ENCODE measurements at places on chromosomes 1 and 21. TPM values are rescaled to one million over a fixed set of nuclear protein-coding genes. Genes with fewer than 3 reads are reported as not detected.

Gene TBX15
- not detected for total RNA-seq

Gene ZDHHC18
- total RNA-seq, result 31.4 TPM

Gene KMO
- total RNA-seq, result 0.70 TPM

Gene GUCA2A
- total RNA-seq, result 2,806 TPM

Gene LPAR3
- total RNA-seq, result 9.1 TPM

Gene PCSK9
- 3.5 TPM for total RNA-seq

Gene RNF186
- 12.7 TPM for total RNA-seq

Gene UTS2
- not detected for total RNA-seq

DNA sequence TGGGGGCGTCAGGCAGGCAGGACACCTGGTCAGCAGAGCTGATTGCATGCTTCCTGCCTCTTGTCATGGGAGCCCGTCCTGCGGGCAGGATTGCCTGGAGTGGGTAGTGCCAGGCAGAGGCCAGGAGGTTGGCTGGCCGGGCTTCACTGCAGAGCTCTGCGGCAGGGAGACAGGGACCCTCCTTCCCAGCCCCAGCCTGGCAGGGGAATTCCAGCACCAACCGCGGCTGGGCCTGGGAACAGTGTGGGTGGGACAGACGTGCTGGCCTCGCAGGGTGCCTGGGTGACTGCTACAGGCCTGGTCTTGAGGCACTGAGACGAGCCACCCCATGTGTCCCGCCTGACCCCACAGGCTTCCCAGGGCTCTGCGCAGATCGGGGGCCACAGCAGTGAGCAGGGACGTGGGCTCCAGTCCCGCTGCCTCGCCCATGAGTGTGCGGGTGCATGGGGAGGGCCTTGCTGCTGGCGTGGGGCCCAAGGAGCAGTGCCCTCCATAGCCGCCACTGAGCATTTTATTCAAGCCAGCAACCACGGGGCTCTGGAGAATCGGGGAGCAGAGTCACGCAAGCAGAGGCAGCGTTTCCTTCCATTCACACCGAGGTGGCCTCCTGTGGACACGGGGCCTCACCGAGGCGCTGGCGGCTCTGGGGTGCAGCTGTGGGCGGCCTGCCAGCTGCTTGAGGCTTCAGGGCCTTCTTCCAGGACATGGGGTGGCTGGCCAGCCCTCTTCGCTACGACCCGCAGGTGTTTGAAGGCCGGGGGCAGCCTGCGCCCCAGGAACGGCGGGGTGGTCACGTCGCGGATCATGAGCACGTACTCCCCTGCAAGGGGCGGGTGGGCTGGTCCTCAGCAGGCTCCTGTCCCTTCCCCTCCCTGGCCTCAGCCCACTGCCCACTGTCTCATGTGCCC is 70.3 kb downstream of the MORN1 start:
- DNase-seq, result no peak

GRCh38 chr1:1438531-1439381 is 3.3 kb downstream of the VWA1 start:
- DNase-seq, result no peak

DNA sequence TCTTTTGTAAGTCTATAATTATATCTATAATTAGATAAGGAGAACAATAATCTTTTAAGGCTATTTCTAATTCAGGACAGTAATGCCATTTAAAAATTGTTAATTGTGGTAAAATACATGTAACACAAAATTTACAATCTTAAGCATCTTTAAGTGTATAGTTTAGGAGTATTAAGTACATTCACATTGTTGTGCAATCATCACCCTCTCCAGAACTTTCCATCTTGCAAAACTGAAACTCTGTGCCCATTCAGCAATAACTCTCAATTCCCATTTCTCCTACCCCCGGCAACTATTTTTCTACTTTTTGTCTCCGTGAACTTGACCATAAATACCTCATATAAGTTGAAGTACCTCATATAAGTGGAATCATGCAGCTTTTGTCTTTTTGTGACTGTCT is 93.9 kb upstream of the KCNA3 start:
- no peak for DNase-seq

DNA sequence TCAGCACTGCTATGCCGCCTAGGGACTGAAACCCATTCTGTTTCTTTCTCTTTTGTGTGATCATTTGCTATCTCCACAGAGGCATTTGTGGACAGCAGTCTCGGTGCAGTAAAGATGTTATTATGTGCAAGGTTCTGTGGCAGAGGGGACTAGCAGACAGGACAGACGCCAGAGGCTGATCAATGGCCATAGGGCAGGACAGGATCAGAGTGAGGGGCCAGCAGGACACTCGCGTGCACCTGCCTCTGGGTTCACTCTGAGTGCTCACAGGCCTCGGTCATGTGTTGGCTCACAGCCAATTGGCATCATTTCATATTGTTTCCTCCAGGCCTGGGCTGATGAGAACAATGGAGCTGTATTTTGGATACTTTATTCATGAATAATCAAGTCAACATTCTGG is 212.6 kb downstream of the TGFB2 start:
- no peak for DNase-seq

DNA sequence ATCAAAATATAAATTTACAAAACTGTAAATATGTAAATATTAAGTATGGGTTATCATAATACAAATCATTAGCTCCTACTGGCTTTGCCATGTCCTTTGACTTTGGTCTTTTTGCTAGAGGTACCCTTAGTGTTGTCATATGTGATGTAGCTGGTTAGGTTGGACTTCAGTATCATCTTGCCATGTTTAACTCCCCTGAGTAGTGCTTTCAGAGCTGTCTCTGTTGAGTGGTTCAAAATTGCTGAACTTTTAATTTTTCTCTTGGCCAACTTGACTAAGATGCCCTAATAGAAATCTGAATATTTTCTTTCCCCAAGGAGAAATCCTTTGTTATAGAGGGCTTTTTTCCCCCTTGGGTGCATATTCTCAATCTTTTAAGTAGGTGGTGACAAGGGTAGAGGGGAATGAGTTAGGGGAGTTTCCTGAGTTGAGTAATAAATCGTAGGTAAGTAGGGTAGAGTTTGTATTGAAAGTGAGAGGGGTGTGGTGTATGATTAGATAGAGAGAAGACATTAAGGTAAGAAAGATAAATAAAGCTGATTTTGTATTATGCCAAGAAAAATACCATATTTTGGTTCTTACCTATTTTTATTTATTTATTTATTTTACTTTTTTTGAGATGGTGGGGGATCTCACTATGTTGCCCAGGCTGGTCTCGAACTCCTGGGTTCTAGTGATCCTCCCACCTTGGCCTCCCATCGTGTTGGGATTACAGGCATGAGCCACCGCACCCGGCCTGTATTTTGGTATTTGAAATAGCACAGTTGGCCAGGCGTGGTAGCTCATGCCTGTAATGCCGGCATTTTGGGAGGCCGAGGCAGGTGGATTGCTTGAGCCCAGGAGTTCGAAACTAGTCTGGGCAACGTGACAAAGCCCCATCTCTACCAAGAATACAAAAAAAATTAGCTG is 21.8 kb downstream of the RPRD2 start:
- no peak for DNase-seq

DNA sequence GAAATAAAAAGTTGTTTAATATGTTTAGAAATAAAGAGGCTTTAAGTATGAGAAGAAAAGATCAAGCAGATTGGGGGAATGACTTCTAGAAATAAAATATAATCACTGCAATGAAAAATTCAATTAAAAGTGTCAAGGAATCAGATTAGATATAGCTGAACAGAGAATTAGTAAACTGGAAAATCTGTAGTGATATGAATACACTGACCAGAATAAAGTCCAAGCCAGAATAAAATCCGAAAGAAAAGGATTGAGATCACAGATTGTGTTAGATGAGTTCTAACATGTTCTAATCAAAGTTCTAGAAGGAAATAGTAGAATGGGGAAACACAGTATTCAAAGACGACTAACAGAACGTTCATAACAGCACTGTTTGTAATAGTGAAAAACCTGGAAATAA is 73.1 kb upstream of the C1orf105 start:
- DNase-seq, result no peak

DNA sequence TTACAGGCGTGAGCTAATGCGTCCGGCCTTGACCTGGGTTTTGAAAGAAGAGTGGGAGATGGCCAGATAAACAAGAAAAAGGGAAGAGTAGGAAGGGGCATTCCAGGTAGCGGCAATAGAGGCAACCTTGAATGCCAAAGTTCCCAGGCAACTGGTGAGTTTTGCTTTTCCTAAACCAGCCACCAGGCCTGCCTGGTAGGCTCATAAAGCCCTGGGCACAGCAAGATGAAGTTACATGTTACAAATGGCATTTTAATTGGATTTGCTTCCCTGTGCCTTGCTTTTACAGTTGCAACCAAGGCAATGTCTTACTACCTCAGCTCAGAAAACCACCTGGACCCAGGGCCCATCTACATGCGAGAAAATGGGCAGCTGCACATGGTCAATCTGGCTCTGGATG is 5.5 kb downstream of the LRRC42 start:
- no peak for DNase-seq

- peak; percentile 75 for DNase-seq
Measured at GRCh38 chr21:30340714-30341573, 3.5 kb upstream of the KRTAP27-1 start.

- no peak for DNase-seq
Measured at GRCh38 chr1:39958403-39959200, 3.7 kb downstream of the MFSD2A start.

GRCh38 chr1:150554086-150554452 is 4.9 kb downstream of the ADAMTSL4 start:
- peak; percentile 45 for DNase-seq

DNA sequence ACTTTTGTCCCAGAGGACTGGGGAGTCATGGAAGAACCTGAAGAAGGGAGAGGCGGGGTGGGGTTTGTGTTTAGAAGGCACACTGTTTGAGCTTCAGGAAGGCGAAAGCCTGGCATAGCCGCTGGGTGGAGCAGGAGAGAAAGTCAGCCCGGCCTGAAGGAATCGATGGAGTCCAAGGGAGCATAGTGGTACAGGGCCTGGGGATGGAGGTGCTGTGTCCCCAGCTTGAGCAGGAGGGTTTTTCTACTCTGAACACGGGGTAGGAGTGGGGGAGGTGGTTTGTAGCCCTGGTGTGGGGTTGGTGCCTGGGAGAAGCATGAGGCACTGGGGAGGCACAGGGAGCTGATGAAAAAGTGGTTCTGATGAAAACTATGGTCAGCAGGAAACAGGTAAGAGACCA is 4.7 kb upstream of the CCDC24 start:
- DNase-seq, result no peak

GRCh38 chr1:19483261-19483660 is 2.1 kb downstream of the CAPZB start:
- peak; percentile 48 for DNase-seq

- DNase-seq, result no peak
Measured at GRCh38 chr1:25217598-25218232, 14.6 kb downstream of the SYF2 start.

- no peak for DNase-seq
Measured at GRCh38 chr1:186152620-186153239, 222.3 kb downstream of the TPR start.

DNA sequence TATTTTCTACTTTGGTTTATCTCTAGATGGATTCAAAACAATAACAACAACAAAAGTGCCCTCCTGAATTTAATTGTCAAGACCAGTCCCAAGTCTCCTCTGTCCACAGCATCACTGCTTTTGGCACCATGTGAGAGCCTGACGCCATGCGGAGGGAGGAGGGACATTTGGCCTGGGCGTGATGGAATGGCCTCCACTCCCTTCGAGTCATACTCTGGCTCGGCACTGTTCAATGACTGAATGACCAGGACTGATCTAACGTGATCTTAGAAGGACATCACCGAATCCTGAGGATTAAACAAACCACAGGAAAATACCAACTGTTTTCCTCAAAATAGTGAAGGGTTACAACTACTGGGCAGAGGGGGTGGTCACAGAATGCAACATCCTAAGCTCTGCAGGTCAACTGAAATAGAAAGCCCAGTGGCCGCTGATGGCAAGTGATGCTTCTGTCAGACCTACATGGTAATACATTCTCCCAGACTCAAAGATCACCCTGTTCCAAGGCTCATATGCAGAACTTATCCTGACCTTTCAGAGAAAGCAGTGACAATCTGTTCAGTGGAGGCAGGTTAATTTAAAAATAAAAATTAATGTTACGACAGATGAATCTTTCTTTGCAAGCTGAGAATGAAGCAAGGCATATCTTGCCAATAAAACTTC is 19.1 kb downstream of the SRSF4 start:
- DNase-seq, result no peak

- DNase-seq, result no peak
Measured at GRCh38 chr1:93678491-93678890, 3.1 kb downstream of the BCAR3 start.

- no peak for DNase-seq
Measured at GRCh38 chr1:5611431-5611830, 380.8 kb downstream of the NPHP4 start.

GRCh38 chr1:242523719-242524570 is 552 bp downstream of the PLD5 start:
- no peak for DNase-seq

GRCh38 chr1:1867164-1867563 is 23.7 kb downstream of the GNB1 start:
- no peak for DNase-seq
